ENCODE measurements at places on chromosomes 4 and X.

DNA sequence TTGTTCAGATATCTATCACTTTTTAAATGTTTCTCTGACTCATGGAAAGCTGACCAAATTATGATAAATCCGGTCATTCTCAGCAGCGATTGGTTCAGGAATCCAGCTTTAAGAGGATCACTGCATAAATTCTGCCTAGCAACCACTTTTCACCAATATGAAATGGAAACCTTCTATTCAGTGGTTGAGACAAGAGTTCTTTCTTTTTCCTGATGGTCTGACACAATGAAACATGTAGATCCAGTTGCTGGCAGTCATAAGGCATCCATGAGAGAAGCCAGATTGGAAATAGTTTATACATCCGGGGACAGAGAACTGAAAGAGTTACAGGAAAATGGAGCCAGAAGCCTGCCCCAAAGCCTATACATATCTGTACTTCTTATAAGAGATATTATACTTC lies 27.2 kb downstream of the MAB21L2 start:
- no peak for DNase-seq

- DNase-seq, result no peak
Observed at GRCh38 chr4:185849664-185850550, 37.9 kb upstream of the SORBS2 start.

DNA sequence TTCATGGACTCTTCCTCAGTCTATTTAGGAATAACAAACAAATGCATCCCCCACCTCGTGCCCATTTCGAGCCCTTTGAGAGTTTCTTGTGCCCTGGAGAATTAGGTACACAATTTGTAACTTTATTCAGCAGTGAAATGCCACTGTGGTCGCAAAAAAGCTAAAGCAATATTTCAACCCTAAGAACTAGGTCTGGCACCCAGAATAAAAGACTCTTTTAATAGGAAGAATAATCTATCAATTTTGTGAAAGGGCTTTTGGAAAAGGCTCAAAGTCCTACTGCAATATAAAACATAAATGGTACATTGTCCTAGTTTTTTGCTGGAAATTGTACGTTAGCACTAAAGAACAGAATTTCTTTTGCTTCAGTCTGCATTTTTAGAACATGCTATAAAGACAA lies 304.6 kb upstream of the TENM3 start:
- DNase-seq, result no peak

GRCh38 chr4:16075975-16076757 lies 7.7 kb downstream of the PROM1 start:
- DNase-seq, result no peak

DNA sequence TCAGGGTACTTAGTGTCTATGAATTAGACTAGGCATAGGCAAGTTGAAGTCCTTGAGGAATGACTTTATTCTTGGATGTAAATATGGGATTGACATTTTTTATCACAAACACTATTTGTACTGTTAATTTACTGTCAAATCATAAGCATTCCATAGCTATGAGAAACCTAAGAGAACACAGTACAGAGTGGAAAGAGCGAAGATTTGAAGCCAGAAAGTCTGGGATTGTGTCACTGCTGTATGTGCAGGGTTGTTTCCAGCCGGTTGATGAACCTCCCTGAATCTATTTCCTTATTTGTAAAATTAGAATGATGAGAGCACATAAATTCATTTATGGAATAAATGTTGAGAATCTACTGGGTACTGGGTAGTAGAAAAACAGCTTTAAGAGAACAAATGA lies 14.4 kb upstream of the KLHL5 start:
- DNase-seq, result no peak

- no peak for DNase-seq
Observed at GRCh38 chr4:146165840-146166239, 9.7 kb upstream of the LSM6 start.

- DNase-seq, result no peak
Observed at GRCh38 chr4:180615746-180616145, 1627.5 kb upstream of the TENM3 start.

DNA sequence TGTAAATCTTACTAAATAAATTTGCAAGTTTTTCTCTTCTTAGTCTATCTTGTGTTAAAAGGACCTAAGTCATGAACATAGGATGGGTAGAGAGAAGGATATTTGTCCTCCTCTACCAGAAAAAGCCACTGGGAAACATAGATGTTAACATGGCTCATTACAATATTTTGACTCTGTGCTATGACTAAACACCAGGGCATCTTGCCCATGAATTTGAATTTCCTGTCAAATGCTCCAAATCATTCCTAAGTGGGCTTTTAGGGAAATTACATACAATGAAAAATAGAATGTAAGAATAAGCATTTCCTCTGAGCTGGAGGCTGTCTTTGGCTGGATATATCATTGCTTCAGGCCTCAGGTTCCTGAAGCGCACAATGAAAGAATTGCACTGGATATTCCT lies 39.1 kb downstream of the ANOS1 start:
- DNase-seq, result no peak

- DNase-seq, result no peak
Observed at GRCh38 chr4:107391009-107391629, 328.9 kb downstream of the PAPSS1 start.

DNA sequence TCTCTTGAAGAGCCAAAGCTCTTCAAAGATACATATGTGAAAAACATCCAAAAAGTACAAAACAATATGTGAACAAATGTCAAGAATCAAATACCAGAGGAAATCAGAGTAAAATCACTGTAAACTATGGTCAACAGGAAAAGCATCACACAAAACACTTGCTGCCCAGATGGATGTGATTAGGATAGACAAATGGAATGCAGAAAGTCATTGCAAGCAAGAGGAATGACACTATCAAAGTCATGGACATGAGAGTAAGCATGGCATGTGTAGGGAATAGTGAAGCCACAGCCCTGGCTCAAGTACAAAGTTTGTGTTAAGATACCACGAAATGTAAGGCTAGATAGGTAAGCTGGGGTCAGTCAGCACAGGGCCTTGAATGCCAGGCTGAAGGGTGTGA lies 37.7 kb downstream of the CLDN2 start:
- no peak for DNase-seq

DNA sequence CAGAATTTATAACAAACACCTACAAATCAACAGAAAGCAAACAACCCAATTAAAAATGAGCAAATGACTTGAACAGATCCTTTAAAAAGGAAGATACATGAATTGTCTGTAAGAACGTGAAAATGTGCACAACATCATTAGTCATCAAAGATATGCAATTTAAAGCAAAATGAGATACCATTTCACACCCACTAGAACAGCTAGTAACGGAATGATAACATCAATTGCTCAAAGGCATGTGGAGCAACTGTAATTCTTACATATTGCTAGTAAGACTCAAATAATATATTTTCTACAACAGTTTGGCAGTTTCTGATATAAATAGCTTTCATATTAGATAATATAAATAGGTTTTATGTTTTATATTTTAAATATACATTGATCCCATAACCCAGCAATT lies 82.5 kb downstream of the LCORL start:
- no peak for DNase-seq

- DNase-seq, result no peak
Observed at GRCh38 chrX:70429759-70430158, 6.6 kb downstream of the GDPD2 start.

DNA sequence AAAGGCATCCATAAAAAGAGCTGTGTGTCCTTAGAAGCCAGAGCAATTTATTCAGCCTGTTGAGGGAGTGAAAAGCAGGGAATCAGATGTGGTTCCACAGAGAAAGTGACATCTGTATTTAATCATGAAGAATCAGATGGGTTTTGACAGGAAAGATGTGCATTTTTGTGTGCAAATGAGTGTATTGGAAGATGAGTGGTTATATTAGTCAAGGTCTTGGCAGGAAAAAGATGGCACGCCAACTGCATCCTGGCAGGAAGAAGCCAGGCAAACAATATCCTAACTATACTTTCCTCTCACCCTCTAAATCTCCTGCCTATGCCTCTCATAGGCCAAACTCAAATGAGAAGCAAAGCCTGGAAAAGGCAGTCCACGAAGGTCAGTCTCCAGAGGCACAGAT lies 59.1 kb downstream of the SCFD2 start:
- DNase-seq, result no peak

DNA sequence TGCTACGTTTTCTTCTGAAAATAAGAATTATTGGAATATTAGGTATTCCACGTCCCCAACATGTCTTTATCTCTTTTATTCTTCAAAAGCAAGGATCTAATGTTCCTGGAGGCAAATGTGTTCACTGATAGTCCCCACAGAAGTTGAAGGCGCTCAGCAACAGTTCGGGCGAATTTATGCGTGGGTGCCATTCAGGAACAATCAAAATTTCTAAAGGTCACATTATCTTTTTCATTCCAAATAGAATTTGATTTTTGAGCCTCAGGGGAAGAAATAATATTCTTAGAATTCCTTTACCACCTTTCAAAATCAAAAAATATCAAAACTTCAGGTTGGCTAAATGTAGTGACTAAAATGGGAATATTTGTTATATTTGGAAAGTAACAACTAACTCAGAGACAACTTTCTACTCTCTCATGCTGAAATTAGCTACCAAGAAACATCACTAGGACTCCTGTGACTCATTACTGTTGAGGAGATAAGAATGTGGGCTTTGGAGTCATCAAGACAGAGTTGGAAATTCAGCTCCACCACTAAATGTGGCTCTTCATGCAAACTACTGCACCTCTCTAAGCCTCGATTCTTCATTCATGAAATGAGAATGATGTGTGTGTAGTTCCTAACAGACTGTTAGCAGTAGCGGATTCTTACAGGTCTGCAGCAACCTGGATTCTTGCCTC lies 72.3 kb upstream of the KIT start:
- no peak for DNase-seq

All from stimulated activated CD8-positive, alpha-beta memory T cell treated with anti-CD3 and anti-CD28 coated beads, Interleukin-7, amount 100 ng/mL, for 24 hours (primary cell).